ENCODE measurements at places on chromosomes 12 and 14.

DNA sequence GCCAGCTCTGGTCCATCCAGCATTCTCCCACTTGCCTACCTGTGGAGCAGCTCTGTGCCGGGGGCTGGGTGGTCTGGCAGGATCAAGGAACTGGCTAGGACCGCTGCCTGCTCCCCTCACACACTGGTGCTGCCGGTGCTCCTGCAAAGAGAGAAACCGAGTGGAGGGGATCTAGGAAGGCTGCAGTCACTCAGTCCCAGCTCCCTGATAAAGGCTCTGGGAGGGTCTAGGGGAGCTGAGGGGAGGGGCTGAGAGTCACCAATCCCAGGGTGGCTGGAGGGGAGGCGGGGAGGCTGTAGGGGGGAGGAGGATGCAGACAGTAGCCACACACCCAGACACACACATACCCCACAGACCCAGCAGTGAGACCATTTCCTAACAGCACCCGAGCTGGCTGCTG, at the start of gene TAC3:
Gene TAC3 (minus strand): TSS at position 182 of the 400 bp plus-strand sequence. CDS start 732 bp downstream, outside the sequence.
- DNase-seq, result no peak

GRCh38 chr12:68403296-68403695, 71.1 kb upstream of the MDM1 start:
- DNase-seq, result no peak

DNA sequence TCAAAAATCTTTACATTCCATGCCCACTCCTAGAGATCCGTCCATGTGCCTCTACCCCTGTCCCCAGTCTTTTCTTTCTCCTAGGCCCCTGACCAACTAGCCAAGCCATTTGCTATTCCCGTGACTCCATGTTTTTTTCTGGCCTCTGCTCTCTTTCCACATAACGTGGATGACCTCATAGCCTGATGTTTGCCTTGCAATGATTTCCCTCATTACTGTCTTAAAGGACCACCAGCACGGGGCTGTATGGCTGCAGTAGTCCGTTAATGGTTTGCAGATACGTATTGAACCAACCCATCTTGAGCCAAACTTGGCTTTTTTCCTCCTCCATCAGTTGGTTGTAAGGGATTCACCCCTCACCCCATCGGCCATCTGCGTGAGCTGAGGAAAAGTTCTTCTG, 226.0 kb downstream of the PCNX1 start:
- no peak for DNase-seq

DNA sequence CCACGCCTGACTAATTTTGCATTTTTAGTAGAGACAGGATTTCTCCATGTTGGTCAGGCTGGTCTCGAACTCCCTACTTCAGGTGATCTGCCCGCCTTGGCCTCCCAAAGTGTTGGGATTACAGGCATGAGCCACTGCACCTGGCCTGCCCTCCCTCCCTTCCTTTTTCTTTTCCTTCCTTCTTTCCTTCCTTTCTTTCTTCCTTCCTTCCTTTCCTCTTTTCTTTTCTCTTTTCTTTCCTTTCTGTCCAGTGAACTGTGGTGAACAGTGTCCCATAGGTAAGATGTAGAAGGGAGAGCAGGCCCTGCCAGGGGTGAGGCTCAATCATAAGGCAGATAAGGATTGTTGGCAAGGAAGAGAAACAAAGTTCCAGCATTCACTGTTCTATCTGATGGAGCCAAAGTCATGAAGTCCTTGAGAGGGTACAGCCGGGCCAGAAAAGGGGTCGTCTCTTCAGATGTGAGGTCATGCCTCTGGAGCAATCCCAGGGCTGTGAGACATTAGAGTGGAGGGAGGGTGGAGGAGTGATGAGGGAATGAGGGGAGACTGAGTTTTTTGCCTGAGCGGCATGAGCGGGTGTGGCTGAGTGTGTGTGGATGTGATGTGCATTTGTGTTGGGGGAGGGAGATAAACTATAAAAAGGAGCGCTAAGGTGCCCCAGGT, 4.2 kb upstream of the MLF2 start:
- DNase-seq, result no peak

DNA sequence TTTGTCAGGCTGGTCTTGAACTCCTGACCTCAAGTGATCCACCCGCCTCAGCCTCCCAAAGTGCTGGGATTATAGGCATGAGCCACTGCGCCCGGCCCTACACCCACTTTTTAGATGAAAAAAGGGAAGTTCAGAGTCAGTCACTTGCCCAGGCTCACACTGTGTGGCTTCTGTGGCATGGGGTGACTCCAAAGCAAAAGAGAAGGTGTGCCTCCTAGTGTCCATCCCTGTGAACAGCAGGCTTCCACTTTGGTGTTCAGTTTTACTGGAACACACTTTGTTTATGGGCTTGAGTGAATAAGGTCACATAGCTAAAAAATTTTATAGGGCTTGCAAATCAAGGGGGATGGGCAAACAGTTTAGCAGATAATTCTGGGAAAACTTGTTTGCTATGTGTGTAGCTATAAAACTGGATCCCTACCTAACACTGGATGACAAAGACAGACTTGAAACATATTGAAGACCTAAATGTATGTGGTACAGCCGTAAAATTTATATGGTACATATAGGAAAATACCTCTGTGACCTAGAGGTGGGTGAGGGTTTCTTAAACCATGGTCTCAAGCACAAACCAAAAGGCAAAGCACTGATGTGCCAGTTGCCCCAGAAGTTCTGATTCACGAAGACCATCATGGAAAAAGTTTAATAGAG, 54.9 kb downstream of the EID3 start:
- DNase-seq, result peak; percentile 90

- DNase-seq, result no peak
Observed at GRCh38 chr14:81091660-81092059, 129.1 kb downstream of the GTF2A1 start.

- no peak for DNase-seq
Observed at GRCh38 chr12:56517854-56518253, 3.8 kb upstream of the RBMS2 start.

GRCh38 chr14:62736048-62737043, 308.9 kb downstream of the KCNH5 start:
- no peak for DNase-seq

DNA sequence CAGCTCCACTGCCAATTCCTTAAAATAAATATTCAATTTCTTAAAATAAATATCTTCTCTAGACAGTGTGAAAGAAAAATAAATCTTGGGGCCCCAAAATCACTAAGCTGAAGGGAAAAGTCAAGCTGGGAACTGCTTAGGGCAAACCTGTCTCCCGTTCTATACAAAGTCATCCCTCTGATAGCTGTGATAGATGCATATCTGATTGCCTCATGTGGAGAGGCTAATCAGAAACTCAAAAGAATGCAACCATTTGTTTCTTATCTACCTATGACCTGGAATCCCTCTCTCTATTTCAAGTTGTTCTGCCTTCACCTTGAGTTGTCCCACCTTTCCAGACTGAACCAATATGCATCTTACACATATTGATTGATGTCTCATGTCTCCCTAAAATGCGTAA, 889.8 kb downstream of the TRHDE start:
- DNase-seq, result no peak

- DNase-seq, result no peak
Observed at GRCh38 chr12:54341378-54342300, 16.7 kb downstream of the COPZ1 start.

- no peak for DNase-seq
Observed at GRCh38 chr12:70847871-70848270, 72.7 kb downstream of the PTPRR start.

GRCh38 chr12:130764475-130765185, 48.5 kb upstream of the RIMBP2 start:
- DNase-seq, result peak; percentile 23

GRCh38 chr14:95564060-95564459, 29.2 kb downstream of the GLRX5 start:
- no peak for DNase-seq

DNA sequence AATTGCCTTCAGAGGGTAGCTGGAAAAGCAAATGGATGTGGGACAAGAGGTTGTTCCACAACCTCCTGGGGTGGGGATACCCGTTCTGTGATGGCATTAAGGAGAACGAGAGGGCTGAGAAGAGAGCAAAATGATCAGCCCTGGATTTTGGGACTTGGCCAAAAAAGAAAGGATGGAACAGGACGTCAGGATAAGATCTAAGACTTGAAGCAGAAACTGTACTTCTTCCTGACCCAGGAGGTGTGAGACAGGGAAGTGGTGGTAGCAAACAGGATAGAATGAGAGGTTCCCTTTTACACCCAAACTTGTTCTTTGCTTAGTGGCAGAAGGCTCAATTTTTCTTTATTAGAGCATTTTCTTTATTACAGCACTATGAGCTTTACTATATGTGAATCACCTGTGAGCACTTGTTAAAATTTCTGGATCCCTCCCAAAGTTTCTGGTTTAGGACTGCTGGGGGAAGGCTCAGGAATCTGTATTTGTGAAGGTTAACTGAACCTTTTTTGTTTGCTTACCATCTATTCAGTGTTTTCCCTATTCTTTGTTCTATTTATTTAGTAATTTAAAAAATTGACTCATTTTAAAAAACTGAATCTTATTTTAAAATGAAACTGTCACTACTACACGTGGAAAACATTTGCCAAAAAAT, 59.2 kb downstream of the ERC1 start:
- peak; percentile 4 for DNase-seq

DNA sequence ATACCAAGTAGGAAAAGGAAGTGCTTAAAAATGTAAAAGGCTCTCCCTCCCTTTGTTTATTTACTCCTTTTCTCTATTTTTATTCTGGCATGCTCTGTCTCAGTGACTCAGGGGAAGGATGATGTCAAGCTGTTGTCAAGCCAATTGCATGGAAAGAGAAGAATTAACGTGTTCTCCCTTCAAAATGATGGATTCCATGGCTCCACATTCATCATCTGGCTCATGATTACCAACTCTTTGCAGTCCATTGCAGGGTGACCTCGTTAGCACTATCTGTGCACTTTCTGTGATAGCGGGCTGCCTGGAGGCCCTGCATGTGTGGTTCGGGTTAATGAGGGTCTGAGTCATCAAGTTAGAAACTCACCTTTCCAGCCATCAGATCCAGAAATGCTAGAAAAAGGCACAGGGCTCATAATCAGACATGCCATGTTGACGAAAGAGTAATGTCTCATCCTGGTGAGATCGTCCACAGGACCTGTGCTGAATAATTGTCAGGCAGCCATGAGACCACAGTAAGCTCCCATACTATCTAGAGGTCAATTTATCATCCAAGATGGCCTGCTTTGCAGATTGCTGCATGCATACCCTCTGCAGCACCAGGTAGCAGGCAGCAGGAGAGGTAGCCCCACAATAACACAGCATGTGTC, 79.2 kb upstream of the BTG1 start:
- DNase-seq, result no peak

DNA sequence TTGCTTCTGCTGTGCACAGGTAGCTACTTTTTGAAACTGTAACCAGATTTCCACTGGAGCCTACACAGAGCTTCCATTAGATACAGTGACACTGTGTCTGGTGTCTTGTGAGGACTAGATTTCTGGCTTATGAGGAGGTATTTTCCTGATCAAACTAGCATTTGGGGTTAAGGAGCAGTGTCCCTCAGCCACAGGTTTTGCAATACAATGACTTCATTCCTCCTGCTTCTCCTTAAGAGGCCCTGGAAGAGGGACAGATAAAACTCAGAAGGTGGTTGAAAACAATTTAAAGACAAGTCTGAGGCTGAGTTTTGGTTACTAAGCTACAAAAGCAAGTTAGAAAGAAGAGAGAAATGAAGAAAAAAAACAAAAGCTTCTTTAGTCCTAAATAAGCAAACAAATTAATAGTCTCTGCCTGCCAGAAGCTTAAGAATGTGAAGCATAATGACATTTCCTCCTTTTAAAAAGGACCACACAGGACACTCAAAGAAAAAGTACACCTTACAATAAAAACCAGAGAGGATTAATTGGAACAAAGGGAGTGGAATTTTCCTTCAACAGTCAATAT, 53.0 kb downstream of the PKP2 start:
- peak; percentile 10 for DNase-seq

DNA sequence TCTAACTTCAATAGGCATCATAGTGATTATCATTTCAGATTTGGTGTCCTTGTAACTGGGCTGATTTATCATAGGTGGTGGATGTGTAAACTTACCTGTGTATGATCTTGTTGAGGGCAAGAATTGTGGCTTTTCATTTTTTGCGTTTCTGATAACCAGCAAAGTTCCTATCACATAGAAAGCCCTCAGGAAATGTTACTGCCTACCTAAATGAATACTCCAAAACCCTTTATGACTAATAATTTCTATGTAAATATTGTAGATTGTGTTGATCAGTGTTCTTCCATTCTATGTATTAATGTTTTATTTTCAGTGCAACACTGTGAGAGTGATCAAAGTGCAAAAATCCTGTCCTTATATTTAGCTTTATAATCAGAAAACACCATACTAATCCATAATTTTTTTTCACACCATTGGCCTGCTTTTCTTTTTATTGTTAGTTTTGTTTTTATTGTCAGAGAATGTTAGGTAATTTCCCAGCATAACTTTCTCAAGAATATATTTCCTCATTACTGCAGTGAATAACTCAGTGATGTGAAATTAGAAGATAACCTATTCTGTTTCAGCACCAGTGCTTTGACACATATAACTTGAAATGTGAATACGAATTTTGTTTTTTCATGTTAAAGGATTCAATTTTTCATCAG, 94.1 kb downstream of the GPHN start:
- DNase-seq, result peak; percentile 10

- DNase-seq, result no peak
Observed at GRCh38 chr12:98084391-98084790, 431.0 kb upstream of the TMPO start.

DNA sequence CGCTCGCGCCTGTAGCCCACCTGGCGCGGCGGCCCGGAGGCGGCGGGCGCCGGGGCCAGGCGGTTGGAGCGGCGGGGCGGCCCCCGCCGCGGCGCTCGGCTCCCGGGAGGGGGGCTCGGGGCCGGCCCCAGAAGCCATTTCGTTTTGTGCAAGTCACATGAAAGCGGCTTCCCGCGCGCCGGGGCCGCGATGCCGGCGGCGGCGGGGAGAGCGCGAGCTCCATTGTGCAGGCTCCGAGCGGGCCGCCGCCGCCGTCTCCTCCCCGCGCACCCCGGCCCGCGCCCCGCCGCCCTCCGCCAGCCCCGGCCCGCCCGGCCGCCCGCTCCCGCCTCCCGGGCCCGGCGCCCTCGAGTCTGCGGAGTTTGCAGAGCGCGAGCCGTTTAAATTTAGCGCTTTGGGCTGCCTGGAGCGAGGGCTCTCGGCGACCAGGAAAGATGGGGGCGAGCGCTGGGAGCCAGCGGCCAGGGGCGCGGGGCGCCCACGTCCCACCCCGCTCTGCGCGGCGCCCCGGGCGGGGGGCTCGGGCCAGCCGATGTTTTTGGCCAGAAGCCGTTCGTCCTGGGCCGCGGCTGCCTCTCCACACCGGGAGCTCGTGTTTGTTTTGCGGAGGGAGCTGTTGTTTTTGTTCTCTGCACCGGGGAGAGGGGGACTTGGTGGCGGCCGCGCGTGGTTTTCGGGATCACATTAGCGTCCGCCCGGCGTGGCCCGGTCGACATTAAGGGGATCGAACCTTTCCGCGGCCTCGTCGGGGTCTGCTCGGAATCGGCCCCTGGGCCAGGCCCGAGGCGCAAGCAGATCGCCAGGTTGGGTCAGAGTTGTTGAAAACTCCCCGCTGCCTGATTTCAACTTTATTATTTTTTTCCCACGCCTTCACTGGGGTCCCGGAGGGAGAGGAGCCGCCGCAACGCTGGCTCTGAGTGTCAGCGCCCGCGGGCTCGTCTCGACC, 982 bp downstream of the BCL7A start:
- no peak for DNase-seq

GRCh38 chr14:92105893-92106142, 564 bp downstream of the ATXN3 start:
- DNase-seq, result peak; percentile 90
